ENCODE measurements at places on chromosomes 3 and 15.

GRCh38 chr3:138943724-138944653 lies 2.9 kb downstream of the FOXL2 start:
- DNase-seq, result no peak

DNA sequence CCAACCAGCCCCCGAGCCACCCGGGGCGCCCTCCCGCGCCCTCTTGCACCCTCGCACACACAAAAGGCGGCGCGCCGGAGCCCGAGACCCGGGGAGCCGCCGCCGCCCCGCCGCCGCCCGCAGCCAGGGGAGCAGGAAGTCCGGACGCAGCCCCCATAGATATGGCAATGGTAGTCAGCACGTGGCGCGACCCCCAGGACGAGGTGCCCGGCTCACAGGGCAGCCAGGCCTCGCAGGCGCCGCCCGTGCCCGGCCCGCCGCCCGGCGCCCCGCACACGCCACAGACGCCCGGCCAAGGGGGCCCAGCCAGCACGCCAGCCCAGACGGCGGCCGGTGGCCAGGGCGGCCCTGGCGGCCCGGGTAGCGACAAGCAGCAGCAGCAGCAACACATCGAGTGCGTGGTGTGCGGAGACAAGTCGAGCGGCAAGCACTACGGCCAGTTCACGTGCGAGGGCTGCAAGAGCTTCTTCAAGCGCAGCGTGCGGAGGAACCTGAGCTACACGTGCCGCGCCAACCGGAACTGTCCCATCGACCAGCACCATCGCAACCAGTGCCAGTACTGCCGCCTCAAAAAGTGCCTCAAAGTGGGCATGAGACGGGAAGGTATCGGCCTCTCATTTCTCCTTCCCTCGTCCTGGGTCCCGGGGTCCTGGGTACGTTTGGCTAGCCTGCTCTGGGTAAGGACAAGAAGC lies 1.6 kb downstream of the NR2F2 start:
- DNase-seq, result peak; percentile 74

GRCh38 chr15:47811172-47811571 lies 93.9 kb downstream of the SEMA6D start:
- no peak for DNase-seq

GRCh38 chr3:114034787-114035545 lies 21.4 kb downstream of the CCDC191 start:
- DNase-seq, result no peak

GRCh38 chr3:124431331-124431994 lies 298.8 kb upstream of the UMPS start:
- no peak for DNase-seq

DNA sequence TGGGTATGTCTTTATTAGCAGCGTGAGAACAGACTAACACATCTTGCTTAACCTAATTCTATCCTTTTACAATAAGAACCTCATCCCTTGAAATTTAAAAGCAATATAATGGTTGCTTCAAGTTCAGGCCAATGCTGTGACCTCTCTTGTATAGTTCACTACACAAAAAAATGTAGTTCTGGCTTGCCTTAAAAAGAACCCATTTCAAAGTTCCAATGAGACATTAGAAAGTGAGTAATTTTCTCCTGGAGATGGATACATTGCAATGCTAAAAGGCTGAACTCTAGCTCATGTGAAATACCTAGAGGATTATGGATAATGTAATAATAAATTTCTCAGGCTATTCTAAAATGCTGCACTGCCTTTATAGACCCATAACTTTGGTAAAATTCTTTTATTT lies 47.8 kb downstream of the ATP13A4 start:
- DNase-seq, result no peak

DNA sequence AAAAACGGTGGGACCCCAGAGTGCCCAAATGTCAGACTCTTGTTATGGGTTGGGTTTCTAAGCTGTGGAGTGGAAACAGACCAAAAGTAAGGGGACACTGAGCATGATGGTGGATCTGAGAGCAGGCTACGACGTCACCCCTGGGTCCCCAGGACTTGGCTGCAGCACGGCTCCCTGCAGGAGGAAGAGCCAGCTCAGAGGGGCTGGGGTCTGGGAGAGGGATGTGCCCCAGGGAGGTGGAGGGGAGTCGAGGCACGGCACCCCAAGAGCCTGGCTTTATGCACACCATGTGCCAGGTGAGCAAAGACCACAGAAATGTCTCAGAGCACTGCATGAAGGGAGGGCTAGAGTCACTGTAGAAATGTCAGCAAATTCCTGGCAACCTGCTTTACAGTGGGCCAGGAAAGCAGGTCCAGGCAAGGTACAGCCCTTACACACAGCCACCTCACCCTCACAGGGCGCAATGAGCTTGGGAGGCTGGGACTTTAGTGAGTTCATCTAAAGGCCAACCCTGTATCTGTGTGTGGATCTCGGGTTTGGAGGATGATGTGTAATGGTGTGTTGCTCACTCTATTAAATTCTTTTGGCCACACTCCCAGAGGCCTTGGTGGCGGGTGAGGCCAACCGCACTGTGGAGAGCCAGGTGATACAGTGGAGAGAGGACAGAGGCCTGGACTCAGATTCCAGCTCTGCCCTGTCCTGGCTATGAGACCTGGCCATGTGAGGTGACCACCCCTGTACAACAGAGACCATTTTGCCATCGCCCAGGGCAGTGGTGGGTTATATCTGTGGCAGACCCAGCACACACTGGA lies 14.1 kb downstream of the CTSH start:
- peak; percentile 93 for DNase-seq

GRCh38 chr3:130316169-130316568 lies 29.3 kb upstream of the COL6A5 start:
- DNase-seq, result peak; percentile 7

DNA sequence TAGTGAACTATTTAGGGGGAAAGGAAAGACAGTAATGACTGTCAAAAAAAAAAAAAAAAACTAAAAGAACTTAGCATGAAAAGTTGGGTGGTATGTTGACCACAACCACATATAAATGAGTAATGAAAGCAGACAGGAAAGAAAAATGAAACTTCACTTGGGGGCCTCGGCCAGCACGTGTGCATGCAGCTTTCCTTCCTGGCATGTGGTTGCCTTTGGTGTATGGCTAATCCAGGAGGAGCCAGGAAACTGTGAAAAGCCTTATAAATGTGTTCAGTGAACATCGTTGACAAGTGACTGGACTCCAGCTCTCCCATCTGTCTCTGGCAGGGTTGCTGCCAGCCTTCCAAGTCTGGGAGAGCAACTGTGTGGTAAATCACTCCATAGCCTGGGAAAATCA lies 195.1 kb downstream of the DTWD1 start:
- DNase-seq, result peak; percentile 93

GRCh38 chr3:77042882-77043281 lies 3.0 kb downstream of the ROBO2 start:
- DNase-seq, result no peak

GRCh38 chr15:71422530-71423259 lies 307.4 kb downstream of the THSD4 start:
- DNase-seq, result peak; percentile 59

GRCh38 chr3:58251631-58252035 lies 14.0 kb downstream of the ABHD6 start:
- no peak for DNase-seq

GRCh38 chr3:188212308-188212969 lies 58.5 kb downstream of the LPP start:
- DNase-seq, result no peak

DNA sequence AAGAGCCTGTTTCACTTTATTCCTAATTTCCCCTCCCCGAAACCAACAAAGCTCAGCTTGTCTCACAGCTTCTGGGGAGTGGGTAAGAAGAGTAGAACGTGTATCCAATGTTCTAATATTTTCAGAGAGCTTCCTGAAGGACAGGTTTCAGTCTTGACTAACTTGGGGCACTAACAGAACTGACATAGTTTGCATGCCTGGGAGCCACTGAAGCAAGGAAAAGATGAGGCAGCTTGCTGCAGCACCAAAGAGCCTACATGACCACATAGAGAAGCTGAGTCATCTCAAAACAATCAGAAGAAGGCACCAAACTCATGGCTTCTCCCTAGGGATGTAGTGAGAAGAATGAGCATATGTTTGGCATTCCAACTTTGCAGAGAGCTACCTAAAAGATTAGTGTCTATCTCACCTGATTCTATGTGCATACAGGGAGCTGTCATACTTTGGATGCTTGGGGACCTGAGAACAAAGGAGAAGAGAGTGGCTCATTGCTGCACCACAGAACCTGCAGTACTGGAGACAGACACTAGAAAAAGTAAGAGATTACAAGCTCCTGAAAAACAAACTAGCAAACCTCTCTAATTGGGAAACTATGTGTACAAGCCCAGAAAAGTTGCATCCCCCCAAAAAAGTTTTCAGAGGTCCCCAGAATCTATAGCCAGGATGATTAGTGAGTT lies 86.9 kb downstream of the DCLK3 start:
- DNase-seq, result no peak

GRCh38 chr15:58233341-58233740 lies 95.2 kb downstream of the AQP9 start:
- no peak for DNase-seq

- DNase-seq, result no peak
Observed at GRCh38 chr3:11607816-11608215, 35.9 kb downstream of the VGLL4 start.

DNA sequence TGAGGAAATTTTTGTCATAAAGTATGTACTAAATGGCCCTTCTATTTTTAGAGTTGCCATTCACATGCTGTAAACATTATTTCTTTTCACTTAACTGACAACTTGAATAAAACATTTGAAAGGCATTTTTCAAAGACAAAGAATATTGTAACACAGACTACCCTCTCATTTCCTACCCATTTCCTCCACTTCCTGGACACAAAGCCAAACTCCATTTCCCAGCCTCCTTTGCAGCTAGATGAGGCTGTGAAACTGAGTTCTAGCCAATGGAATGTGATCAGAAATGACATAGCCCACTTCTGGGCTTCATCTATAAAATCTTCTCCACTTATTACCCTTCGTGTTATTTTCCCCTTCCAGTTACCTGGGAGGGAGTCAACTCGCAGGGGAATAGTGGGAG lies 288.9 kb upstream of the DPH6 start:
- no peak for DNase-seq

DNA sequence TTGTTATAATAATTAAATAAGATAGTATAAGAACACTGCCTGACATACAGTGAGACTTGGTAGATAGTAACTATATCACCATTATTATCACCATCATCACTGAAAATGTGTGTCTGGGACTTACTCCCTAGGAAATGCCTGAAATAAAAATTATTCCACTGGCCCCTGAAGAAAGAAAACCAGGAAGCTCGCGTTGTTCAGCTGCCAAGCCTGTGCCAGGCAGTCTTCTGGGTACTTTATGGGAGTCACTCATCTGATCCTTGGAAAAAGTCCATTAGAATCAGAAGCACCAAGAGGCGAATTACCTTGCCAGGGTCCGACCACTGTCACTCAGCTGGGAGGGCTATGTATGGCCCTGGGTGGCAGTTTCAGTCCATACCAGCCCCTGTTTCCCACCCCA lies 220.3 kb upstream of the TPM1 start:
- no peak for DNase-seq
